ENCODE measurements at places on chromosomes 5 and 9.

DNA sequence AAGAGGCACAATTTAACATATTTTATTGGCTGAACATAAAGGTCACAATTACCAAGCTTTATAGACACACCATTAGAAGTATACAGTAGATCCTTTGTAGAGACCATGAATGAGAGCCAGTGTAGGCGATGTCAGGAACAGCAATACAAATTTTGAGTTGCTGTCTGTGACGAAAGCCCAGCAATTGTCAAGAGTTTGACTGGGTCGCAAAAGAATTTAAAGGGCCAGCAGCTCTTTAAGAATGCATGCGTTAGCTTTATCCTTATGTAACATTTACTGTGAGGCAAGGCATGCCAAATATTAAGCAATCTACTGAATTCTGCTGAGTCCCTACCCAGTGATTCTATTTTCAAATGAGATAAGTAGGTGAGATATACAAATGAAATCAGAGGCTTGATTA, 236.9 kb downstream of the ARRDC3 start:
- no peak for DNase-seq

- peak; percentile 46 for DNase-seq
These were observed 42.8 kb downstream of the CAMSAP1 start for GRCh38 chr9:135864447-135865049.

DNA sequence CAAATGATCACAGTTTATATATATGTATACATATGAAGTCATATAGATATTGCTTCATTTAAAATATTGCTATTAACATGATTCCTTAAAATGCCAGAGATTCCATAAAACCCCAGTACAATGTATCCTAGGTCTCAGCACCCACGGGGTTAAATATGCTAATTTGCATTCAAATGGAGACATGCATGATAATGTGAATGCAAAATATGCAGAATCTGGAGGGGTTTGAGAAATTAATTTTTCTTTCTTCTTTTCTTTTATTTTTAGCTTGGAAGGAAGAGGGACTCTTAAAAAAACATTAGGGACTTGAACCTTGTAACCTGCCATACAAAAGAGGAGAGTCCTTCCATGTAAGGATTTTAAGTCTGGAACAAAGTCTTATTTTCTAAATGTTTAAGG, 211.9 kb downstream of the MEF2C start:
- DNase-seq: no peak

GRCh38 chr5:179284751-179285631, 60.3 kb downstream of the ADAMTS2 start:
- no peak for DNase-seq

DNA sequence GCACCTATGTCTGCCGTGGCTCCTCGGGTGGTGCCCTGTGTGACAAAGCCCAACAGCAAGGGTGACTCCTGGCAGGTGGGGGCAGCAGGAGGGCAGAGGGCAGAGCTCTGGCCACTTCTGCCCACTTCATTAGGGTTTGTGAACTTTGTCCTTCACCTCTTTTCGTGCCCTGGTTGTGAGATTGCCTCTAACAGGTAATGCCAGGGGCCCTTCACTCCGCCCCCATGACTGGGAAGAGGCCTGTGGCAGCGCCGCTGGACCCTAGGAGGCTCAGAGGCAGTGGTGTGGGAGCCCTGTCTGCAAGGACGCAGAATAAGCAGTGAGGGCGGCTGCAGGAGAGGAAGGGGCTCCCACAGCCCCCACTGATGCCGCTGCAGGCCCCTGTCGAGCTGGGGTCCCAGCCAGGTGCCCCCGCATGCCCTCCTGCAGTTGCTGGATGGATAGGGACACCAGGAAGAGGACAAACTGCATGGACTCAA, 108.7 kb upstream of the LMX1B start:
- DNase-seq: no peak

DNA sequence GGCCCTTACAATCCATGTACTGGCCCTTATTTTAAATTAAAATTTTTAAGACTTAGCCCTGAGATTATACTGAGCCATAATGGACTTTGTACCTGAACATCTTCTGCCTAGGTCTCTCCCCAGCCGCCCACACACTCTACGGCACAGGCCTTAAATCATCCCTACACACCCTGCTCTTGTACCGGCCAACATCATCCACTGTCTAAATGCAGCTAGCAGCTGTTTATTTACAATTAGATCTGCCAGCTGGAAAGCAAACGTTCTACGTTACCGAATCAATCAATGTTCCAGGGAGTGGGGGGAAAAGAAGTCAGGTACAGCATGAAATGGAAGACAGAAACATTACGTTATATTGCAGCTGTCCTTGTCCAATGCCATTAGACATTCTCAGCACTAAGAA, 88.4 kb upstream of the GRAMD2B start:
- DNase-seq: no peak

DNA sequence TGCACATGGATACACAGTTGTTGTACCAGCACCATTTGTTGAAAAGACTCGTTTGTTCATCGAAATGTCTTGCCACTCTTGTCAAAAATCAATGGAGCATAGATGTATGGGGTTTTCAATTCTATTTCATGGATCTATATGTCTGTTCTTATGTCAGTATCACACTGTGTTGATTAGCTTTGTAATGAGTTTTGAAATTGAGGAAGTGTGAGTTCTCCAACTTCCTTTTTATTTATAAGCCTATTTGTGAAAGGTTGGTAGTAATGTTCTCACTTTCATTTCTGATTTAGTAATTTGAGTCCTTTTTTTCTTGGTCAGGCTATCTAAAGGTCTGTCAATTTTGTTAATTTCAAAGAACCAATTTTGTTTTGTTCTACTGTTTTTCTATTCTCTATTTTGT, 26.1 kb downstream of the ZNF510 start:
- no peak for DNase-seq

DNA sequence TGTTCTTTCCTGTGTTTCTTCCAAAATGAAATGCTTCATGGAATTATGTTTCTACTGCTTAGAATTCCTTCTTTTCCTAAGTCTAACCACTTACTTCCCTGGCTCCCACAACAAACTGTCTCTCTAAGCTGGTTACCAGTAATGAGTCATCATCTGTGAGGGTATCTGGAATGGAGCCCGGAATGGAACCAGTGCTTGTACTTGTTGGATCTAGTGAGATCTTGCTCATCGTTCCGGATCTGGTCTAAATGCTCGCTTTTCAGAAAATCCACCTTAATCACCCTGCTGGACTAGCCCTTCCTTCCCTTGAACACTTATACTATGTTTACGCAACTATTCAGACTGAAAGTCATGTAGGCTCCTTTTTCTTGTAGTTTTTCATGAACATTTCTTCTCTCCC, 184.8 kb downstream of the PBX3 start:
- DNase-seq: peak; percentile 96

All from fibroblast of skin of back (primary cell).